ENCODE measurements at places on chromosomes 2 and 18.

DNA sequence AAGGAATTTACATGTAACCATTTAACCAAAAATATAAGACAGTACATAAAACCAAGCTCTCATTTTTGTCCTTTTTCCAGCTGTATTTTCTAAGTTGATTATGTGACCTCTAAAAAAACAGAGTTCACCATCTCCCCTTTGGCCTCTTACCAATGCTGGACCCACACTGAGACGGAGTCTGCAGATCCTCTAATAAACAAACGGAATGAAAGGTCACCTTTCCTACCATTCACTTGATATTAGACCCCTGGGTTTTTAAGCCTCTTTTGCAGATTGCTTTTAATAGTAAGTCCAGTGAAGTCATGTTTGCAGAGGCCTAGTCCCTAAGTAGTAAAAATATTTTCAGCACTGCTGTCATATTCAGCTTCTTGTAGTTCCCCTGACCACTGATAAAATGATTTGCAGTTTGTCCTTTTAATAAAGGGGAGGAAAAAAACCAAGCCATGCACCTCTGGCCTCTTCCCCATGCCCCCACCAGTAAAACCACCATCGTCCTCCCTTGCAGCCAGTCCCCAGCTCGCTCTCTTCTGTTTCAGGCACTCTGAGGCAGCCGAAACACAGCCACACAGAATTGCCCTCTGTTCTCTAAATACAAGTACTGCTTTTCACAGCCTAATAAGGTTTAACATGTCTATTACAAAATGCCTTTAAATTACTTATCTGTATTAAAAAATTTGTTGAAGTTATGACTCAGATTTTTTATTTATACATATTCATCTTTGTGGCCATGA is 427.5 kb downstream of the PARD3B start:
- no peak for DNase-seq

DNA sequence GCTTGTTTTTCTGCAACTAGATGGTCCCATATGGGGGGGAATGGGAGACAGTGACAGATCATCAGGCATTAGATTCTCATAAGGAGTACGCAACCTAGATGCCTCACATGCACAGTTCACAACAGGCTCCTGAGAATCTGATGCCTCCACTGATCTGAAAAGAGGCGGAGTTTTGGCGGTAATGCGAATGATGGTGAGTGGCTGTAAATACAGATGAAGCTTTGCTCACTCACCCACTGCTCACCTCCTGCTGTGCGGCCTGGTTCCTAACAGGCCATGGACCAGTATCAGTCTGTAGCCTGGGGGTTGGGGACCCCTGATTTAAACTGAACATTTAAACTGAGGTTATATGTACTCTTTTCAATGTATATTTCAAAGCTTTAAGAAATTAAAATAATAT is 40.7 kb downstream of the SOS1 start:
- DNase-seq: no peak

DNA sequence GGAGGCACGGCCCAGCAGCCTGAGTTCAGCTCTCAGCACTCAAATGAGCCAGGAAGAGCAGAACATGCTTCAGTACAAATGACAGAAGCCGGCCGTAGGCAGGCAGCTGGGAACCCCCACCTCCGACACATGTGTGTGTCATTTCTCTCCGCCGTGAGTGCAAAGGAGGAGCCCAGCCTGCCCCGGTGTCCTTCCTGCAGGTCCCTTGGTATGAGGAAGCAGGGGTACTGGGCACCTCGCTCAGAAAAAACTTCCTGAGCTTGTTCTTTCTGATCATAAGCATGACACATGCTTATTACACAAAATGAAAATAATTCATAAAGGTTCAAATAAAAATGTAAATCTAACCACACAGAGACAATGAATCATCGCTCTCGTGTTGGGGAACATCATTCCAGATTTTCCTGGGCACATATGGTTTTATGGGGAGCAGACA is 35.3 kb downstream of the KCNF1 start:
- peak; percentile 51 for DNase-seq

GRCh38 chr2:219350215-219350614 is 17.7 kb upstream of the RESP18 start:
- no peak for DNase-seq

GRCh38 chr2:13666582-13667414 is 950.1 kb downstream of the TRIB2 start:
- DNase-seq: no peak

DNA sequence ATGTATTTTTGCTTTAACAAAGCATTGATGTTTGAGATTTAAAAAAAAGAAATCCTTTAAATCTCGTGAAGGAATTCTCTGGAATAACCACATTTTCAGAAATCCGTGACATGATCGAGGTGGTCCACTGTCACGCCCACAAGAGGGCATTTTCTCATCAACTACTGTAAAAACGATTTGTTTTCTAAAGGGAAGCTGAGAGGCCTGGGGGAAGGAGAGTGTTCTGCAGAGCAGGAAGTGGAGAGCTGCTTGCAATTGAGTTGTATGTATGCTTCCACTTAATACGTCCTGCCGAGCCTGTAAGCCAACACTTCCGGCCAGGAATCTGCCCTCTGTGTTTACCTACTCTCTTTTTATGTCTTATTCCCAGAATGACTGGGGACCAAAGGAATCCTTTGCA is 19.4 kb downstream of the KLHL29 start:
- peak; percentile 80 for DNase-seq

DNA sequence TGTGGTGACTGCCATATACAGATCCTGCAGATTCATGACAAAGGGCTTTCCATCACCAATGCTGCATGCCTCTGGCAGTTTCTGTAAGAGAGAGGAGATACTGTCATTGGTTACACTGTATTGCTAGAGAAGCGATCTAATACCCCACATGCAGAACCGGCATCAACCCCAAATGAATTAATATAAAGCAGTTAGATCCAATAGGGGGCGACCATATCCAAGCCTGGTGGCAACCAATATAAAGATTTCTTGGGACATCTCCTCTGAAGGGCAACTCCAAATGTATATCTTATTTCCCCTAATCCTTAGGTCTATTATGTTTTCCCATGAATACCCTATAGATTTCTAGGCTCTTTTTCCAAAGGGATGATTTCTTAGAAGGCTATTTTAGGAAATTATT is 17.4 kb upstream of the IHH start:
- DNase-seq: no peak

GRCh38 chr18:48219037-48219809 is 190.0 kb downstream of the ZBTB7C start:
- no peak for DNase-seq

DNA sequence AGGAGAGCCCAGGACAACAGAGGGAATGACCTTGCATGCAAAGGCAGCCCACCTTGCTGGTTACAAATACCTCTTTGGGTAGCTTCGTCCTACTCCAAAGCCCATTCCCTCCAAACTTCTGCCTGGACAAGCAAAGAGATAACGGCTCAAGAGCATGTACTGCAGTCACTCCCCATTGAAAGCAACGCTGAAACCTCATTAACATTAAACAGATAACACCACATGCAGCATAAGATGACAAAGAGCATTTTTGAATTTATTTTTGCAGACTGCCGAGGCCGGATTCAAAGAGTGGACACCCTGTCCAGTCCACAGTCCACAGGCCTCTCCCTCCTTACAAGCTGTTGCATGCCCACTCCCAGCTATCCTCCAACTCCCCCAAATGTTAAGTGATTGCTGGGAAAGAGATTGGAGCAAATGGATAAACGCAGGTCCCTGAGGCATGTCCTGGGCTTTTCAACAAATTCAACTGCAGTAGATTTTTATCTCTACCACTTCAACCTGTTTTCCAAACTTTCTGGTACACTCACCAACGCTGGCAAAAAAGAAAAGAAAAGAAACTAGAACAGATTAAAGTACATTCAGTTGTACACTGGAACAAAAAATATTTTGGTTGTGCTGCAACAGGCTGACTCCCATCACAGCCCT is 40.1 kb downstream of the MREG start:
- no peak for DNase-seq

GRCh38 chr2:29290293-29291047 is 175.3 kb downstream of the CLIP4 start:
- DNase-seq: no peak

DNA sequence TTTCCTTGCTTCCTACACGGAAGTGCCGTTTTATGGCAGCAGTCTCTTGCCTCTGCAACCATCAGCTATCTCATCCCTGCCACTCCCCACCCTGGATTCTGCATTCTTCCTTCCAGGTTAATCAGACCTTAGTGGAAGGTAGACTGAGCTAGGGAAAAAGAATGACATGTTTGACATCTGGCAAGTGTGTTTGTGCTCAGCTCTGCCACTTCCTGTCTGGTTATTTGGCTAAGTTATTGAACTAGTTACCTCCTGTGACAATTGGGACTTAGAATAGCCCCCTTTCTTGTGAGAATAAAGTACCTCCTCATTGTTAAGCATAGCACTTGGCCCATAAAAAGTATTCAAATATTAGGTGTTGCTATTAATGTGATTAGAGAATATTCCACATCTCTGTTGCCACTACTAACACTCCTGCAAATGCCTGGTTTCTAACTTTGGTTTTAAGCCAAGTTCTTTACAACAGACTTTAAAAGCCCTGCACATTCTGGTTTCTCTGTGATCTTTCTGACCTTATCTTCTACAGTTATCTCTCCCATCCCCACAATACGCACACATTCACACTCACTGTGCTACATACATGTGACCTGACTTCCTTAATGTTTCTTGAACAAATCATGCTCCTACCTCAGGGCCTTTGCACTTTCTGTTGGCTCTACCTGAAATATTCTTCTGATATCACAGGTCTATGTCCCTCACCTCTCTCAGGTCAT is 10.8 kb upstream of the MAPRE2 start:
- no peak for DNase-seq

DNA sequence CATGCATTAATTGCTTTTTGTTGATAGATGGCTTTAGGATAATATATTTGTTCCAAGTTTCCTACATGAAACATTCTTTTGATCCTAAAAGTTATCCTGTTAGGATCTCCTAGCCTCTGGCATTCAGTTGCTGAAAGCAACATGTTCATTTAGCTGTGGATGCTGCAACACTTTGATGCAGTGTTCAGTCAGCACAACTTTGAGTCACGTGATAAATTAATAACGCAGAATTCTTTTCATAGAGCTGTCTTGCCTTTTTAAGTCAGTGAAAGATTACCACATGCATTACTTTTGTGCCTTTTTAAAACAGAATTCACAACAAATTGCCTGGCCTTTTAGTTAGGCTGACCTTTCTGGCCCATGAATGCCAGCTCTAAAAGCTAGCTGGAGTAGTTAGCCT is 1467.9 kb upstream of the ZEB2 start:
- no peak for DNase-seq

DNA sequence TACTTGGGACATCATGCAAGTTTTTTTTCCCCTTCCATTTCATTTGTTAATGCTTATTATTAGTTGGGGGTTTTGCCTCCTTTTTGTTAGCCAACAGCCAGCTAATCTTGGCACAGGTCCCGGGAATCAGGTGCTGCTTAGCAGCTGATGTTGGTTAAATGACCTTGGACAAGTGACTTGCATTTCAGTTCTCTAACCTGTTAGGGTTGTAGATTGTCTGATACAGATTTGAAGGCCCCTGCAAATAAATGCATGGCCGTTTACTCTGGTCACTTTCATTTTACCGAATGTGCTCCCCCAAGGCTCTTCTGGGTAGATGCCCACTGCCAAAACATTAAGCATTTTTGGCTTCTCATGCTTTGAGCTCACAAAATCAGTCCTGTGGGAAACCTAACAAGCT is 120.9 kb downstream of the SPTBN1 start:
- no peak for DNase-seq

- DNase-seq: no peak
These were observed 14.7 kb downstream of the DAW1 start for GRCh38 chr2:227886149-227886548.

- DNase-seq: no peak
These were observed 2.8 kb downstream of the TMEM18 start for GRCh38 chr2:674321-674985.

GRCh38 chr2:236871500-236872001 is 214.1 kb upstream of the COPS8 start:
- DNase-seq: peak; percentile 96

DNA sequence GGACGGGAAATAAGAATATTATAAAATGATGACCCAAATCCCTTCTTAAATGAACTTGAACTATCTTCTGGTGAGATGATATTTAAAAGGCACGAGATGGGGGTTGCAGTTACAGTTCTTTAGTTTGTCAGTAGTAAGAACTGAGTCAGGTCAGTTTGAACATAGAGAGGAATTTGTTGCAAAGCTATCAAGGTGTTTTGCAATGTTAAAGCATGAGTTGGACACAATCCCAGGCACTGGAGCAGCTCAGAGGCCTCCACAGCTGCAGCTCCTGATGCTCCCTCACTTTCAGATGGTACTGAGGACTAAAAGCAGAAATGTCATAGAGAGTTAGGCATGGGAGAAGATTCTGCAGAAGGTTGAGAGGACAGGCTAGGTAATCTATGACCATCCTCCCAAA is 236.0 kb downstream of the BCL2 start:
- no peak for DNase-seq

- no peak for DNase-seq
These were observed 29.2 kb downstream of the EPAS1 start for GRCh38 chr2:46326231-46326980.

GRCh38 chr18:65206551-65207260 is 544.1 kb upstream of the CDH7 start:
- DNase-seq: no peak

DNA sequence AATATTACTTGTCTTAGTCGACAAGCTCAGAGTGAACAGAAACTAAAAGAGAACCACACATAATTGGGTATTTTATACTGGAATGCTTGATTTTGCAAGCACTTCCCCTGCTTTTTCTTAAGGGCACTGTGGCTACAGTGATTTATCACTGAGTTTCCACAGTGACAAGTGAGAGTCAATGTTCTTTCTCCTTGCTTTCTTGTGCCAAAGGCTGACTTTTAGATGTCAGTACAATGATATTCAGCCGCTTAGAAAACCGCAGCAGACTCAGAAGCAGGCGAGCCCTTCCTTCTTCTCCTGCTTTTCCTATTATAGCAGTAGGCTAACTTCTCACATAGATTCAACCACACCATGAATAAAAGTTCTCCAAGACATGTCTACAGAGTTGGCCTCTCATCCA is 1603.6 kb upstream of the NXPH2 start:
- DNase-seq: no peak

DNA sequence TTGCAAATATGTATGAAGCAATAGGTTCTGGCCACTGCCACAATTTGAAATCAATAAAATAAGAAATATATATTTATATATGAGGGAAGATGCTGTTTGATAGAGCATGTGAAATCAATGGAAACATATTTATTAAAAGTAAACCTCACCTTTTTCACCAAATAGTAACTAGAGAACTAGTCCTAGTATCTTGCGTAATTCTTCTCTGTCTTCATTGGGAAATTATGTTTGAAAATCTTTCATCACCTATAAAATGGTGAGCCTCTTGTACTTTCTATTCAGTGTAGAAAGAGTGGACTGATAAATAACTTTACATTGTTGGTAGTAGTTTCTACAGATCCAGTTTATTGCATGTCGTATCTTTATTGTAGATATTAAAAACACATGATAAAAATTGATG is 103.0 kb downstream of the CD226 start:
- DNase-seq: no peak
